ENCODE measurements at places on chromosomes 4 and X.

GRCh38 chrX:24231131-24231540 lies 81.6 kb downstream of the ZFX start:
- DNase-seq: peak; percentile 19

- peak; percentile 27 for DNase-seq
These were observed 124.7 kb upstream of the CPEB2 start for GRCh38 chr4:14877246-14878225.

- DNase-seq: no peak
These were observed 3.2 kb downstream of the TAPT1 start for GRCh38 chr4:16222957-16223527.

- no peak for DNase-seq
These were observed 41.9 kb upstream of the CBR4 start for GRCh38 chr4:169051761-169052593.

- DNase-seq: no peak
These were observed 32.4 kb downstream of the ATP8A1 start for GRCh38 chr4:42624551-42624950.

DNA sequence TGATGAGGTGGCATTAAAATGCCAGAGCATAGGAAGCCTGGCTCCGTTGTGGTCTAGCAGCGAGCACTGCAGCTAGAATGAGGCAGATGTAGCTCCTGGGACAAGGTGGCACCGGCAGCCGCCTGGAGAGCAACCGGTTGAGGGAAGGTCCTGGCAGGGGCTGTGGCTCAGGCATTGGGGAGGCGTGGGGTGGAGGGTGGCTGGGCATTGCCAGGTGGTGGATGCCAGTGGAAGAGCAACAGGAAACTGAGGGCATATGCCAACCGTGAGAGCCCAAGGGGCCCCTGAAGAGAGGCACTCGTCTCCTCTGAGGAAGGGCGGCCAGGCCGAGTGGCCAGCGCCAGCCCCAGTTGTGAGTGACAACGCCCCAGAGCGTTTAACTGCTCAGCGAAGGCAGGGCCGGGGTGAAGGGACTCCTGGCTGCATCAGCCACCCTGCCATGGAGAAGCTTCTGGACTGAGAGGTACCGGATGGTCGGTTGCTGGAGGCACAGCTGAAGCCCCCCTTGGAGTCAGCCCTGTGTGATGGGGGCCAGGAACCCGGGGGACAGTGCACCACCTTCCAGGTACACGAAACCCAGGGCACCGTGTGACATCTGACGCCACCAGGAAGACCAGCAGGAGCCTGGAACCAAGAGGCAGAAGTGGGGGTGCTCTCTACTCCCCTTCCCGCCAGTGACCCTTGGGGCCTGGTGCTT lies 13.2 kb upstream of the PDE6B start:
- no peak for DNase-seq

DNA sequence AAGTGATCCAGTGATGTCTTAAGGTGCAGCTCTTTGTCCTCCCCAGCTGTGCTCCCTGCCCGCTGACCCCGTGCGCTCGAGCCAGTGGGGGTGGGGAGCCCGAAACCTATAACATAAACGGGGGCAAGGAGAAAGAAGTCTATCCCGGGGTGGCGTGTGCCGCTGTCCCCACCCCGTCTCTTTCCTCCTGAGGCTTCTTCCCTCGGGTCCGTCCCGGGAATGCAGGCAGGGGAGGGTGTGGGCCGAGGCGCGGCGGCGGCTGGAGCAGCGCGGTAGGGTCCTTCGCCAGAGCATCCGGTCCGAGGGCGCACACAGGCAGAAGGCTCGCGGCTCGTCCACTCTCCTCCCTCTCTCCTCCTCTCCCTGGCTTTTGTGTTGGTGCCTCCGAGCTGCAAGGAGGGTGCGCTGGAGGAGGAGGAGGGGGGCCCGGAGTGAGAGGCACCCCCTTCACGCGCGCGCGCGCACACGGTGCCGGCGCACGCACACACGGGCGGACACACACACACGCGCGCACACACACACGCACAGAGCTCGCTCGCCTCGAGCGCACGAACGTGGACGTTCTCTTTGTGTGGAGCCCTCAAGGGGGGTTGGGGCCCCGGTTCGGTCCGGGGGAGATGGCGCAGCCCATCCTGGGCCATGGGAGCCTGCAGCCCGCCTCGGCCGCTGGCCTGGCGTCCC lies at the start of gene RAB33A:
Gene RAB33A (plus strand): TSS at position 517 of the 681 bp plus-strand sequence. CDS start 101 bp downstream, at position 618.
- no peak for DNase-seq

- DNase-seq: peak; percentile 35
These were observed 36.0 kb downstream of the GAB3 start for GRCh38 chrX:154714925-154715324.

DNA sequence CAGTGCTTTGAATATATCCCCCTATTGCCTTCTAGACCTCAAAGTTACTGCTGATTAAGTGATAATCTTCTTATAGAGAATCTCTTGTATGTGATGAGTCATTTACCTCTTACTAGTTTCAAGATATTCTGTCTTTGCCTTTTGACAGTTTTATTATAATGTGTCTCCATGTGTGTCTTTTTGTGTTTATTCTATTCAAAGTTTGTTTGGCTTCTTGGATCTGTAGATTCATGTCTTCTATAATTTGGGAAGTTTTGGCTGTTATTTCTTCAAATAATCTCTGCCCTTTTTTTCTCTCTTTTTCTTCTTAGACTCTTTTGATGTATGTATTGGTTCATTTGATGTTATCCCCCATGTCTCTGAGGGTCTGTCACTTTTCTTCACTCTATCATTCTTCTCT lies 915.7 kb upstream of the GRIA3 start:
- no peak for DNase-seq

DNA sequence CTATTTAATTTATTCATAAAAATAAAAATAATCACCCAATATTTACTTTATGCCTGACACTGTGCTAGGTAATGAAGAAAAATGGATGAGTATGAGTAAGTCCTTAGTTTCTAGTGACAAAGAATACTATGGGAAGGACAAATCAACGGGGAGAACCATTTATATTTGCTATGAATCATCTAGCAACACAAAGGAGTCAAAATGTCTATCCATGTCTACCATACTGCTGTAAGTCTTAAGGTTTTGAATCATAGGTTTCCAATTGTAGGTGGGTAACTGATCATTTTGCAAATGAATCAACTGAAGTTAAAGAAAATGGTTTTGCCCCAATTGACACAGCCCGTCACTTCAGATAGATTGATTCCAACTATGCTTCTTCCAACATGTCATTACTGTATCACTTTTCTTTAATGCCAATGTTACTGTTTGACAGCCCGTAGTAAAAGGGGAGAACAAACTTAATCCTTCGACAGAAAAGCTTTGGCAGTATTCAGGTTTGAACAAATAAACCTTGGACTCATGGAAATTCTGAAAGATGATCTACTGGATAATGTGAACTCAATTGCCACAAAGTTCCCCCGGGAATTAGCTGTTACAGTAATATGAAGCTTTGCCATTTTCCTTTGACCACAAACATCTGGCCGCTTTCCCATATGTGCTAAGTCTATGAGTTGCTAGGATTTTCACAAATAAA lies 3.2 kb downstream of the TDO2 start:
- DNase-seq: peak; percentile 66

GRCh38 chrX:9609499-9609898 lies 144.6 kb downstream of the TBL1X start:
- DNase-seq: no peak

GRCh38 chr4:1187182-1187581 lies 14.8 kb upstream of the SPON2 start:
- peak; percentile 3 for DNase-seq

DNA sequence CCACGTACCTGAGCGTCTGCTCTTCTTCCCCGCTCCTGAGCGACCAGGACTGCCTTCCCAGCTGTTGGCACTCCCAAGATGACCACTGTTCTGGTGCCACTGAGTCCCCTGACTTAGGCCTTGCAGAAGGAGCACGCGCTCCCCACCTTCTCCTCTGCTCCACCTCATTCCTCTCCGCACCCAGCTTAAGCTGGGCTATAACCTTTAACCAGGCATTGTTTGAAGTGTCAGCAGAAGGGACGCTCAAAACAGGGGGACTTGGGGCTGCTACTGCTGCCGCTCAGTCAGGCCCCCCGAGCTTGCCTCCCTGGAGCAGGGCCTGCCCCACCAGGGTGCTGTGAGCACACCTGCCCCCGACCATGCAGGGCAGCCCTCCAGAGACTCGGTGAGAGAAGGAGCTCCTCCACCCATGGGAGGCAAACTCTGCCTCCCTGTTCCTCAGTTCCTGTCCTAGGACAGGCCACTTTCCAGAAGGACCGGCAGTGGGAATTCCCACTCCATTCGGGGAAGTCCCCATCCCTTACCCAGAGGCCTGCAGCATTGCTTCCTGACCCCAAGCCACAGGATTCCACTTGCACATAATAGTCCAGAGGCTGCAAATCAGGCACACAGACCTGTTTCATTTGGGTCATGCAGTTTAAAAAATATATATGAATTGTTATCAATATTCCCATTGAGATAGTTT lies 99.7 kb upstream of the ENPP6 start:
- DNase-seq: no peak

DNA sequence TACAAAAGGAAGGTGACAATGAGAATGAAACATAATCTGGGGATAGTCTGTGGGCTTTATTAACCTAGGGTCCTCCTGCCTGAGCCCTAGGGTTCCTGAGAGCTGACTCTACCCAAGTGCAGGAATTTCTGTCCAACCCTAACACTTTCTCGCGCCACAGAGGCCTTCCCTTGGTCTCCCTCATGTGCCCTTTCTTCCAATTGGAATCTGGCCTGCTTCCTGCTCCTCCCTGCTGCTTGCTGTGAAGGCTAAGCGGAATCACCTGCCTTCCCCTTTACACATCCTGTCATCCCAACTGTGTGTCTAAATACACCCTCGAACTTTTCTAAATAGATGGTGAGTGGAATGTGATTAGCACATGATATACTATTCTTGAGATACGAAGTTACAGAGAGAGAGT lies 5.9 kb downstream of the MAGEA11 start:
- DNase-seq: no peak

DNA sequence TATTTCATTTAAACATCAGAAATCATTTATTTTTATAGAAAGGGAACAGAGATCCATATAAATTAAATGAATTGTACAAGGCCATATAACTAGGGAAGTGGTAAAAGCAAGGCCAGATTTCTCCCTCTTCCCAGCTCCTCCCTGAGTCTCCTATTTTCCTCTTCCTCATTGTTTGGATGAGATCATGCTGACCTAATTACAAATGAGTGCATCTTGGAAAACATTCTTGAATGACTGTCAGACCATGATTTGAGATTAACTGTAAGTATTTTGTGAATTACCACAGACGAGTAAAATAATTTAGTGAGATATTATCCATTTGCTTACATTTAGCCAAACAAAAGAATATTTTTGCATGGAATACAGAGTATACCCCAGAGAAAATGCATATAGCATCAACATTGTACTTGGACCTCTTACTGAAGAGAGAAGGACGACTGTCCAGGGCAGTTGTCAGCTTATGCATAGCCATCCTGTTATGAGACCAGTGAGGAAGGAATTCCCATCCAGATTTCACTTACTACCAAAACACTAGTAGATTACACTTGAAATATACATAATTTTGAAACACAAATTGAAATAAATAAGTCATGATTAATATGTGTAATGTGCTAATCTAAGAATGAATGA lies 47.3 kb downstream of the SLAIN2 start:
- no peak for DNase-seq

DNA sequence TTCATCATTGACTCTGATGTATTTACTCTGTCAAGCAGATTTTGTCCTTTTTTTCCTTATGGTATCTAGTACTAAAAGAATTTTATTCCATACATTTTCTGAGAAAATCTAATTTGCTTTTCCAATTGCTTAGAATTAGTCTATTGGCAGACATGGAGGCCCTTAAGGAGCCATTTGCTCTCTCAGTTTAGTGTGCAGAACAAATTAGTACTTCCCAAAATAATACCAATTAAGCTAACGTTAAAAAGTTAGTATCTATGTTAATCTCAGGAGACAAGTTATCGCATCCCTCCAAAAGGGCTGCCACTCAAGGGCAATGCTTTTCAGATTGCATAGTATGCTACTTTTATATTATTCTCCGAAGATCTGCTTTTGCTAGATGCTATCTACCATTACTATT lies 47.7 kb downstream of the PDHA2 start:
- DNase-seq: no peak

DNA sequence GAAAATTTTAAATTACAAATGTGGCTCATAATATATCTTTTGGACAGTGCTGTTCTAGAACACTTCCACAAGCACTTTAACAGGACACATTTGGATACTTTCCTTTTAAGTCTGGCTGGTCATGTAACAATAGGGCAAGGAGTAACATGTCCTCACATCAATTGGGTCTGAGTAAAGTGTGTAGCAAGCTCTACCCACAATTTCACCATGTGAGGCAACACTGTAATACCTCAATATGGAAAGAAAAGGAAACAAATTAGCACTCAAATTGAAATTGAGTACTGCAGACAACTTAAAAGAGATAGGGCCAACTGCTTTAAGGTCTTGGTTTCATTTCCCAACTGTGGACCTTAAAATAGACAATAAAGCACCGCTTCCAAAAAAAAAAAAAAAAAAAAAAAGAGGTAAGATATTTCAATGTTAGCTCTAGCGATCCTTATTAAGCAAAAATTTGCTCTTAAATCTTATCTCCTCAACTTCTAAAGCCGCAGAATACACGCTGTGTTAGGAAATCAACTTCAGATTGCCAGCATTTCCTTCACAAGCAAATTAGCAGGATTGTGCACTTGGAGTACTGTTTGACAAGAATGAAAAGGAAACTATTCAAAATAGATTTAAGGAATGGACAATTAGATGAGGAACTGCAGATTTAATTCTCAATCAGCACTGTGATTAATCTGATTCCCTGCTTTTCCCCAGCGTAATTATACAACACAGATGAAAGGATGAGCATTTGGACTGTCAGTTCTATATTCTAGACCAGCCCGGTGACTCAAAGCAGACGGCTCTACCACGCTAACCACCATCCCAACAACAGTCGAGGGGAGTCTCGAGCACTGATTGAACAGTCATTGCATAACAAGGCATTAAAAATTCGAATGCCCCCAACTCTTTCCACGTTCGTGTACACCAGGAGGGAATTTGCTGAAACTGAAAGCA lies 1.6 kb downstream of the CASK start:
- peak; percentile 3 for DNase-seq

GRCh38 chr4:105198541-105198940 lies 51.9 kb downstream of the TET2 start:
- DNase-seq: no peak

GRCh38 chr4:146143888-146144287 lies 31.6 kb upstream of the LSM6 start:
- DNase-seq: no peak

GRCh38 chr4:94032754-94033153 lies 174.9 kb upstream of the SMARCAD1 start:
- DNase-seq: no peak

DNA sequence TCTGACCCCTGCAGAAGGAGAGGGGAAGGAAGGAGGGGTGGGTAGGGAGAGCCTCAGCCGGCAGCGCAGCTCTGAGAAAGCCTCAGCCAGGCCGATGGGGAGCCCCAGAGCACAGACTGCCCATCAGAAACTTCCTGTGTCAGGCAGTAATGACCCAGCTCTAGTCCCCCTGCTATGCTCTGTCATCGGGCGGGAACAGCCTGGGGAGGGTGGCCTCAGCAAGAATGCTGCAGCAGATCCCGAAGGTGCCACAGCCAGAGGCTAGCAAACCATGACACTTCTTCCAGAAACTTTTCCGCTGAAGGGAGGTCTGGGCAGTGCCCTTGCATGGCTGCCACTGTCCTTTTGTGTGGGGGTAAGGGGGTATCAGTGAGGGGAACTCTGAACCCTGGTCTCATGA lies 279.0 kb downstream of the BCOR start:
- no peak for DNase-seq

- DNase-seq: no peak
These were observed 2.5 kb upstream of the BRWD3 start for GRCh38 chrX:80812176-80812575.

Data from body of pancreas (tissue), 4 donors.